ENCODE measurements at places on chromosomes 2 and 18. TPM values are rescaled to one million over a fixed set of nuclear protein-coding genes. Genes with fewer than 3 reads are reported as not detected.

- H3K27ac ChIP-seq = no peak overlapping the region
- DNase-seq = no peak
- no peak overlapping the region for H3K4me3 ChIP-seq
- H3K27me3 ChIP-seq = no peaks in the 10 kb centered on the region
Measured at GRCh38 chr2:239943991-239944631, 81.0 kb downstream of the NDUFA10 start.

GRCh38 chr2:120238728-120239487, 13.7 kb upstream of the RALB start:
- no peaks in the 10 kb centered on the region for H3K36me3 ChIP-seq
- DNase-seq = no peak
- no peaks in the 10 kb centered on the region for H3K27me3 ChIP-seq
- H3K27ac ChIP-seq = no peak overlapping the region
- no peak overlapping the region for H3K4me3 ChIP-seq

Gene SAG
- total RNA-seq = 0.09 TPM

Gene GAD1
- 3.7 TPM for total RNA-seq

Gene LRRC30
- not detected for total RNA-seq

Gene TUBA4B
- not detected for total RNA-seq

- no peak overlapping the region for H3K27ac ChIP-seq
- peaks cover 9% of the 10 kb centered on the region for H3K4me1 ChIP-seq
- peaks cover 11% of the 10 kb centered on the region for H3K36me3 ChIP-seq
- no peaks in the 10 kb centered on the region for H3K27me3 ChIP-seq
- DNase-seq = no peak
Measured at GRCh38 chr2:30491225-30491624, 44.2 kb downstream of the LCLAT1 start.

GRCh38 chr18:38076346-38077070, 510.9 kb upstream of the CELF4 start:
- H3K36me3 ChIP-seq = no peaks in the 10 kb centered on the region
- no peak overlapping the region for H3K27ac ChIP-seq
- no peak for DNase-seq
- no peaks in the 10 kb centered on the region for H3K4me1 ChIP-seq

Gene CELF4
- total RNA-seq = not detected

GRCh38 chr2:29599946-29600345, 321.4 kb downstream of the ALK start:
- DNase-seq = no peak
- H3K36me3 ChIP-seq = no peaks in the 10 kb centered on the region
- no peak overlapping the region for H3K4me3 ChIP-seq
- peaks cover 9% of the 10 kb centered on the region for H3K27me3 ChIP-seq

Gene TLX2
- total RNA-seq = 1.3 TPM

Gene SLC4A3
- not detected for total RNA-seq
